ENCODE measurements at places on chromosomes 12 and 14. TPM values are rescaled to one million over a fixed set of nuclear protein-coding genes. Genes with fewer than 3 reads are reported as not detected.

GRCh38 chr14:95361373-95362137 is 41.8 kb upstream of the CLMN start:
- H3K4me1 ChIP-seq, result no peaks in the 10 kb centered on the region
- H3K27ac ChIP-seq, result no peak overlapping the region
- no peak overlapping the region for H3K4me3 ChIP-seq
- no peaks in the 10 kb centered on the region for H3K36me3 ChIP-seq
- DNase-seq, result no peak
- peaks cover 23% of the 10 kb centered on the region for H3K27me3 ChIP-seq

DNA sequence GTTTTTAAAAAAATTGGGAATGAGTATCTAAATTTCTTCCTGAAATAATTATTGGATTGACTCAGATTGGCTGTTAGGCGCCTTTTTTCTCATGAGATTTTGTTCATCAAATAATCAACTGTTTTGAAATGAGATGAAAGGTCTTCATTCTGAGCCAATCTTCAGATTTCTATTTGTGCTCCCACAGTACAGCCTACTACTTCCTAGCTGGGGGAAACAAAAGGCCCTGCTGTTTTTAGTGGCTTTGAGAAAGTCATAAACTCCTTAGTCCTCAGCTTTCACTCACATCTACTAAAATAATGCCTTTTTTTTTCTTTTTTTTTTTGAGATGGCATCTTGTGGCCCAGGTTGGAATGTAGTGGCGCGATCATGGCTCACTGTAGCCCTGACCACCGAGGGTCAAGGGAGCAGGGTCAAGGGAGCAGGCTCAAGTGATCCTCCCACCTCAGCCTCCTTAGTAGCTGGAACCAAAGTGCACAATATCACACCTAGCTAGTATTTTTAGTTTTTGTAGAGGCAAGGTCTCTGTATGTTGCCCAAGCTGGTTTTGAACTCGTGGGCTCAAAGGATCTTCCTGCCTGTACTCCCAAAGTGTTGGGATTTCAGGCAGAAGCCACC is 15.2 kb downstream of the NACA start:
- H3K4me1 ChIP-seq, result peaks cover 2% of the 10 kb centered on the region
- no peak overlapping the region for H3K27ac ChIP-seq
- DNase-seq, result no peak
- H3K27me3 ChIP-seq, result no peaks in the 10 kb centered on the region
- H3K4me3 ChIP-seq, result no peak overlapping the region
- H3K36me3 ChIP-seq, result peaks cover 38% of the 10 kb centered on the region

DNA sequence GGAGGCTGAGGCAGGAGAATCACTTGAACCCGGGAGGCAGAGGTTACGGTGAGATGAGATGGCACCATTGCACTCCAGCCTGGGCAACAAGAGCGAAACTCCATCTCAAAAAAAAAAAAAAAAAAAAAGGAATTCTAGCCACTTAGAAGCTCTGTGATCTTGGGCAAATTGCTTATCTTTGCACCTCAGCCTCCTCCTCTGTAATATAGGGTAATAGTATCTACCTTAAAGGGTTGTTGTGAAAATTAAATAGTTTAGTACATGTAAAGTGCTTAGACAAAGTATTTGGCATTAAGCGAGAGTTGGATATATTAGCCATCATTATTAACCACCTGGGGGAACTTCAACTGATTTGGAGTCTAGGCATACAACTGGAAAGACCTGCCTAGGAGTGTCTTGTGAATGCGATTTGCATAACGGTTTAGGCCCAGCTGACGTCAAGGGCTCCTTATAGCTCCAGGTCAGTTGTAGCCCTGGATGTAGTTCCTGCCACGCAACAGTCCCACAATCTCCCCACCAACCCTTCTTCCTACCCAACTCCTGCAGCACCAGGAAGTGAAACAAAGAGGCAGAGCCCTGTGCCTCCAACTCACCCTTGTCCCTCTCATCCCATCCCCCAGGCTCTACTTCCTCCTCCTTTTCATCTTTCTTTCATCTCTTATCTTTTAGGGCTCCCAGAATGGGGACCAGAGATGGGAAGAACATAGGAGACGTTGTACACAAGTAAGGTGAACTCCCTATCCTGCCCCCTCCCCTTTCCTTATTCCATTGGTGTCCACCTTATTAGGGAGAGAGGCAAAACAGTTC is 2.1 kb upstream of the IL23A start:
- H3K4me3 ChIP-seq, result peak overlapping the region; percentile 37
- H3K27ac ChIP-seq, result peak overlapping the region; percentile 88
- H3K4me1 ChIP-seq, result peaks cover 53% of the 10 kb centered on the region

GRCh38 chr12:54421879-54422250 is 2.8 kb upstream of the ITGA5 start:
- no peak for DNase-seq
- peaks cover 50% of the 10 kb centered on the region for H3K4me1 ChIP-seq
- H3K36me3 ChIP-seq, result no peaks in the 10 kb centered on the region

GRCh38 chr12:70043490-70044138 is 199.6 kb upstream of the CNOT2 start:
- no peak overlapping the region for H3K27ac ChIP-seq
- DNase-seq, result no peak
- no peaks in the 10 kb centered on the region for H3K4me1 ChIP-seq
- peaks cover 3% of the 10 kb centered on the region for H3K27me3 ChIP-seq
- no peaks in the 10 kb centered on the region for H3K36me3 ChIP-seq

GRCh38 chr14:101457936-101458740 is 103.2 kb upstream of the DIO3 start:
- peaks cover 6% of the 10 kb centered on the region for H3K4me1 ChIP-seq
- no peak overlapping the region for H3K4me3 ChIP-seq
- peaks cover 12% of the 10 kb centered on the region for H3K36me3 ChIP-seq
- no peak for DNase-seq
- H3K27me3 ChIP-seq, result peaks cover 61% of the 10 kb centered on the region
- no peak overlapping the region for H3K27ac ChIP-seq

GRCh38 chr14:102363182-102363943 is 622 bp downstream of the TECPR2 start:
- no peak overlapping the region for H3K4me3 ChIP-seq
- peak; percentile 28 for DNase-seq
- no peaks in the 10 kb centered on the region for H3K36me3 ChIP-seq
- H3K27ac ChIP-seq, result peak overlapping the region; percentile 87
- H3K27me3 ChIP-seq, result no peaks in the 10 kb centered on the region

- no peak overlapping the region for H3K4me3 ChIP-seq
- DNase-seq, result no peak
These were observed 89.9 kb downstream of the ADAMTS20 start for GRCh38 chr12:43462080-43462479.

- H3K4me3 ChIP-seq, result no peak overlapping the region
- H3K27ac ChIP-seq, result no peak overlapping the region
- H3K27me3 ChIP-seq, result peaks cover 3% of the 10 kb centered on the region
- no peaks in the 10 kb centered on the region for H3K36me3 ChIP-seq
- DNase-seq, result no peak
These were observed 37.9 kb upstream of the NCOR2 start for GRCh38 chr12:124605150-124605882.

DNA sequence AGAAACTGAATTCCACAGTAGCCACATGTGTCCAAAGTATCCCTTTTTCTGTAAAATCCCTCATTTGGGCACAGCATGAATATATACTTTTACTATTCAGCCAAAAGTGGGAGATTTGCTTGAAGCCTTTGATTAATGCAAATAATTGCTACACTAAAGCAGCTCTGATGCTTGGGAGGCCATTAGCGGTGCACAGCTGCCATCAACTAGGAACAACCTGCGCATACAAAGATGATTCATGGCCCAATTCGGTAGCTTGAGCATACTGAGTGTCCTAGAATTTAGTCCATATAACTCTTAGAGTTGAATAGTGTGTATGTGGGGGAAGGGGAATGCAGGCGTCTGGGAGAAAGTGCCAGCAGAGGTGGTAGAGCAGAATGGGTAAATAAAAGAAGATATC is 277.0 kb upstream of the RMST start:
- H3K4me3 ChIP-seq, result no peak overlapping the region
- peaks cover 4% of the 10 kb centered on the region for H3K36me3 ChIP-seq
- H3K4me1 ChIP-seq, result no peaks in the 10 kb centered on the region
- no peak overlapping the region for H3K27ac ChIP-seq
- no peak for DNase-seq

DNA sequence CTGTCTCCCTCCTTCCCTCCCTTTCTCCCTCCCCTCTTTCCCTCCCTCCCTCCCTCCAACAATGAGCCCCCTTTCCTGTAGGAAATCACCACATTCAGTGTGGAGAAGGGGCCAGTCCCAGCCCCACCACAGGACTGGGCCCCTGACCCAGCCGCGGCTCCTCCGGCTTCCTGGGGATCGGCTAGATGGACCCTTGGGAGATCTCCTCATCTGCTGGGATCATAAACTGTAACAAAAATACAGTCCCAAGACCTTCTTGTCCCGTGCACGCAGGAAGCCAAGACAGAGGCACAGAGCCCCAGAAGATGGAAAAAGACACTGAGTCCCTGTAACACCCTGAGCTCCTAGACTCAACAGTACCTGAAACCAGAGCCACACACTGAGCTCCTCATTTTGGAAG is 23.9 kb downstream of the DIO3 start:
- no peaks in the 10 kb centered on the region for H3K27me3 ChIP-seq
- H3K27ac ChIP-seq, result no peak overlapping the region
- no peaks in the 10 kb centered on the region for H3K36me3 ChIP-seq

The CCDC175 gene
- not detected for polyA plus RNA-seq

The CLEC2D gene
- polyA plus RNA-seq, result 389 TPM

The HOXC12 gene
- polyA plus RNA-seq, result not detected

The SPTLC2 gene
- 11.2 TPM for polyA plus RNA-seq

The SPRYD4 gene
- polyA plus RNA-seq, result 1.3 TPM

The GSG1 gene
- polyA plus RNA-seq, result not detected

The ACSM4 gene
- not detected for polyA plus RNA-seq
